ENCODE measurements at places on chromosomes 2 and 18.

- no peak for DNase-seq
Measured at GRCh38 chr2:39394516-39394961, 42.5 kb downstream of the MAP4K3 start.

GRCh38 chr18:47721876-47722275 is 208.6 kb downstream of the SMAD2 start:
- no peak for DNase-seq

DNA sequence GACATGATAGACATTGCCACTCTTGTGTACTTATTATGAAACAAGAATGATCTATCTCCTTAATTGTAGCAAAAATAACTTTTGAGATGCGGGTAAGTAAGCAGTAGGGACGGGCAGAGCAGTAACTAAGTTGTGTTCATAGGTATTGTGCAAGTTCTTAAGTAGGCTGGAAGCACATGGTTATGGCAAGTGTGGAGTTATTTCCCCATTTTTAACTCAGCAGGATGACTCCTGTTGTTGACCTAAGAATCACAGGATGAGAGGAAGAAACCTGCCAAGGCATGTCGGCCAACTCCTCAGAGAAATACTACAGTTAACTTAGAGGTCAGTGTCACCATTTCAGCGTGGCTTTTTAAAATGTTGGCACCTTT is 51.1 kb upstream of the FN1 start:
- no peak for DNase-seq

DNA sequence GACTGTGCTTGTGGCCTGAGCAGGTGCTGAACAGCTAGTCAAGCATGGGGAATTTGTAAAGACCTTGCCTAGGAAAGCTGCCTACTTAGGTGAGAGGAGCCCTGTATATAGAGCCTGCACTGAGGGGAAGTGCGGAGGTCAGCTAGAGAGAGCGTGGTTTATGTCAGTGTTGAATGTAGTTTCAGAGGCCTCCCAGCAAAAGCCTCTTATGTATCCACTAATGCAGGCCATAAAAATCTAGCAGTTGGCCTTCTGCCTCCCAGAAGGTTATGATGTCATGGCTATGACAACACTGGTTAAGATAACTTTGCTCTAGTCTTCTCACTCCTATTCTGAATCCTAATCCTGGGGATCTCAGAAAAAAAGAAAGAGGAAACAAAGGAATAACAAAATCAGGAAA is 88.9 kb downstream of the ASXL3 start:
- DNase-seq, result no peak

DNA sequence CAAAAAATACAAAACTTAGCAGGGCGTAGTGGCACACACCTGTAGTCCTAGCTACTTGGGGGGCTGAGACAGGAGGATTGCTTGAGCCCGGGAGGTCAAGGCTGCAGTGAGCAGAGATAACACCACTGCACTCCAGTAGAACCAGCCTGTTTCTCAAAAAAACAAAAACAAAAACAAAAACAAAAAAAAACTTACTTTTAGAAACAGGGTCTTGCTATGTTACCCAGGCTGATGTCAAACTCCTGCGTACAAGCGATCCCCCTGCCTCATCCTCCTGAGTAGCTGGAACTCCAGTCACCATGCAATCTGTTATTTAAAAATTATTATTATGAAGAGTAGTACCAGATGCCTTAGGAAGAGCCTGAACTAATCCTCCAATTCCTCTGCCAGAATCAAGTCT is 35.0 kb upstream of the GLI2 start:
- no peak for DNase-seq

DNA sequence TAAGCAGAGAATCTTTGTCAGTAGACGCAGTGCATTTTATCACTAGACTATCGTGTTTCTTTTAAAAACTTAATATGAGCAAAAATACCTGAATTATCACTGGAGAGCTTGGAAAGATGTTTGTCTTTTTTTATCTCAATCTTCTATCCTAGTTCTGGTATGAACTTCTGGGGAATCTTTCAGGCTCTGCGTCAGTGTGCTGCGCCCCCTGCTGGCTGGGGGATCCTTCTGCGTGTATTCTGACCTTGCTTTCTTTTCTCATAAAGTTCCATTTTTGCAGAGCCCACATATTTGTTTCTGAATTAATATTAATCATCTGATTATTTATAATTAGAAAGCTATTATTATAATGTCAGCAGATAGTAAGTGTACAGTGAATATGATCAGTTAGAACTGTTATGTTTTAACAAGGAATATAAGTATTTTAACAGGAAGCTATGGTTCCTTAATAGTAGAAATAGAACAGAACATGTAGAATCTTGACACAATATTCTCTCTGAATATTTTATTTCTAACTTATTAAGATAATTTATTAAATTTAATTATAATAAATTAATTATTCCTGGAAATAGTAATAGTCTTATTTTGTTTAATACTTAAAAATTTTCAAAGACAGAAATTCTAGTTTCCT is 945.0 kb upstream of the CRIM1 start:
- DNase-seq, result no peak

GRCh38 chr2:10776231-10776977 is 36.2 kb downstream of the PDIA6 start:
- no peak for DNase-seq

DNA sequence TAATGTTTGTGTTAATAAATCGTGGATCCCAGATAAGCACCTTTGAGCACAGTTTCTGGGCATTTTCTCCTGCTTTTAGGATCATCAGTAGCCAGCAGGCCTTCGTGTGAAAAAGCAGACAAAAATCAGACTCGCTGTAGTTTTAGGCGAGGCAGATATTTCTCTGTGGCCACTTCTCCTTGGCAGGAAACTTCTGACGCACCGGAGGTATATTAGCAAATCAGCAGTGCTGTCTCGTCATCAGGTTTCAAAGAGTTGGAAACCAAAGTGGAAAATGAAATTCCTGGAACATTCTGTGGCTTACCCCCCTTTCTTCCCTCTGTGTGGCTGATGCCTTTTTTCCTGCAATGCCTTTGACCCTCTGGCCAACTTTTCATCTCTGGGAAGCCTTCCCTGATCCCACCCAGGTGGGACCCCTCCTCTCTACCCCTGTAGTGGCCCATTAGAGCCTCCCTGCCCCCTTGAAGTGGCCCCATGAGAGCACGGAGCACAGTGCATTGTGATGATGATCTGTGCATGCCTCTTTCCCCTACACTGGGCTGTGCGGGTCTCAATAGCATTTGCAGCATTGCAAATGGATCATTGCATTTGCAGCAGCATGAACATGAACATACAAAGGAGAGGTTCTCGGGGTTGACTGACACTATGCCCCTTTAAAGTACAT is 93.3 kb downstream of the RNF144A start:
- no peak for DNase-seq

GRCh38 chr2:161613161-161613560 is 11.1 kb upstream of the SLC4A10 start:
- no peak for DNase-seq

GRCh38 chr2:88668862-88669261 is 22.6 kb upstream of the RPIA start:
- no peak for DNase-seq

GRCh38 chr18:30455741-30456140 is 586.8 kb downstream of the DSC3 start:
- DNase-seq, result no peak

DNA sequence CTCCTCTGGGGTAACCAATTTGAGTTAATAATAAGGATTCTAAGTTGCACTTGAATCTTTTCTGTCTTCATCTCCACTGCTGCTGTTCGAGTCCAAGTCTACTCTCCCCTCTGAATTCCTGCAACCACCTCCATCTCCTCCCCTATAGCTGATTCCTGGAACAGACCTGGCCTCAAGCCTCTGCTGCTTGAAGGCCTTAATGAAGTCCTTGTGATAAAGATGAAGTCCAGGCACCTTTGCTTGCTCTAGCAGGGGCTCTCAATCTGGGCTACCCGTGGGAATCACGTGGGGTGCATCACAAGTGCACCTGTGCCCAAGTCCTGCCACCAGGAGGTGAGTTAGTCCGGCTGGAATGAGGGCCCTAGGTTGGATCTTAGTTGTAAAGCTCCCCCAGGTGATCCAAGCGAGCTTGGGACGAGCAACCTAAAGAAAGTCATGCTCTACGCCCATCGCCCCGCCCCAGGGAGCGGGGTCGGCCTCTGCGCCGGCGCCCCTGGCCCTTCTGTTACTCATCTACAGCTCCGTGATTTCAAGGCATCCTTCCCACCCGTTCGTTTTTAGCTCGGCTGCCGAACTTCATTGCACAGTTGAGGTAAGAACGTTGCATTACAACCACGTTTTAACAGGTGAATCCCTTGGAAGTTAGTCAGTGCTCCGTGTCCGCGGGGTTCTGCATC is 905 bp upstream of the IAH1 start:
- no peak for DNase-seq

- no peak for DNase-seq
Measured at GRCh38 chr2:179793238-179793637, 68.2 kb downstream of the ZNF385B start.

- no peak for DNase-seq
Measured at GRCh38 chr18:3845161-3845560, 395.2 kb downstream of the TGIF1 start.

GRCh38 chr2:38277245-38278116 is 99.6 kb downstream of the ATL2 start:
- no peak for DNase-seq

- DNase-seq, result no peak
Measured at GRCh38 chr2:240644859-240645301, 19.6 kb downstream of the GPR35 start.

- DNase-seq, result no peak
Measured at GRCh38 chr2:36611316-36611990, 13.5 kb upstream of the FEZ2 start.

GRCh38 chr2:157473581-157473980 is 29.7 kb upstream of the CYTIP start:
- no peak for DNase-seq

- DNase-seq, result no peak
Measured at GRCh38 chr2:73250872-73251846, 17.1 kb downstream of the CCT7 start.

- no peak for DNase-seq
Measured at GRCh38 chr2:207504513-207505170, 25.1 kb upstream of the CREB1 start.

- DNase-seq, result no peak
Measured at GRCh38 chr2:69564604-69565003, 78.9 kb downstream of the AAK1 start.

DNA sequence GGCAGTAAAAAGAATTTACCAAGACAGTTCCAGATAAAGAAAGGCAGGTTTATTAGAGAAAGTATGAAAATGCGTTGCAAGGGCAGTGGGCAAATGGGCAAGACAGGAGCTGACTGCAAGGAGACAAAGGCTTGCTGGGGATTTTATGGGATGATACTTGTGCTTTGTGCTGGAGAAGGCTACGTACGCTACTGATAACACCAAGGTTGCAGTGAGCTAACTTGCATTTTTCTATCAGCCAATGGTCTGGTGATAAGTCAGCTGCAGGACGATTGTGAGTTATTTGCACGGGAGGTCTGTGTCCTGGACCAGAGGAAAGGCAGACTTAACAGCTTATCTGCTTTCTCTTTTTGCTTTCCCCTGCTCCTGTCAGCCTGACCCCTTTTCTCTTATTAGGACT is 116.5 kb downstream of the PMS1 start:
- no peak for DNase-seq

- DNase-seq, result no peak
Measured at GRCh38 chr2:169363560-169364150, 1.3 kb upstream of the LRP2 start.

- DNase-seq, result no peak
Measured at GRCh38 chr2:140734992-140735391, 1395.8 kb downstream of the LRP1B start.

- DNase-seq, result no peak
Measured at GRCh38 chr2:6934758-6935651, 17.8 kb downstream of the RNF144A start.

- DNase-seq, result no peak
Measured at GRCh38 chr18:41529093-41529492, 425.9 kb upstream of the PIK3C3 start.

- no peak for DNase-seq
Measured at GRCh38 chr2:16211341-16211740, 271.0 kb downstream of the MYCN start.

DNA sequence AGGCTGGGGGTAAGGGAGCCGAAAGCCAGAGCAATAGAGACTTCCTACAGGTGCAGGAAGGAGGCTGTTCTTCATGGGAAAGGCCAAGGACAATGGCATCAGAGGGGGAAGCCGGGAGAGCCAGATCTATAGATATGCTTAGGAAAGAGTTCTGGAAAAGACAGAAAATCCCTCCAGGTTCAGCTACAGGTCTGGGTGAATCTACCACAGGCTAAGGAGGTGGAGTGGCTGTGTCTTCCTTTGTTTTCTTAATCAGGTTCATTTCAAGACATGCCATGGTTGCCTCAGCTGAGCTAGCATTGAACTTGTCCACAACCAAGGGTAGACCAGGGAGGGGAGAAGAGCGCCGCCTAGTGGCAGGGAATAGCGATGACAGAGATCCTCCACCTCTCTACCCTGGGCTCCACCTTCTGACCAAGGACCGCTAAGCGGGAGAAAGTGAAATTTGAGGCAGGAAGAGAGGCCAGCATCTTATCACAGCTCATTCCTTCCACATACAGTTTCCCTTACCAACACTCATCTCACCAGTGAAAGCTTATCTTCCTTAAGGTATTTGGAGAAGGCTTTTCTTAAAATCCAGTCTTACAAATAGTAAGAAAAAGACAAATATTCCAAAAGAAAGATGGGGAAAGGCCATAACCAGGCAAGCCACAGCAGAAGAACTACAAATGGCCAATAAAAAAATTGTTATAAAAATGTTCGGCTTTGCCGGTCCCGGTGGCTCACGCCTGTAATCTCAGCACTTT is 74.2 kb downstream of the VIT start:
- DNase-seq, result no peak

GRCh38 chr2:102061962-102062795 is 70.4 kb downstream of the IL1R2 start:
- DNase-seq, result no peak

- no peak for DNase-seq
Measured at GRCh38 chr2:45816272-45816671, 164.8 kb downstream of the PRKCE start.

DNA sequence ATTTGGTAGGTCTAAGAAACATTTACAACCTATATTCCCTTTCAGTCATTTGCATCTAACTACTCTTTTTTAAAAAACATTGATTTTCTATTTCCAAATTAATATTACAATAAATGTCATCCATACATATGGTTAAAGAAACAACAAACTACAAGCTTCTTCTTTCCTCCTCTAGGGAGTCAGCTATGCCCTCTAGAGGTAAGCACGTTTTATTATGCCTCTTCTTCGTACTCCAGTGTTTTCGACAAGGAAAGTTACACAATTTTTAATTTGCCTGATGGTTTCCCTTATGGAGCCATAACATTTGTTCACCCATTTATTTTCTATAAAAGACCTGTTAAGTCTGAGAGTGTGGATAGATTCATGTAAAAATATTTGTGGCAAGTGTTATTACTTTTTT is 183.4 kb upstream of the CDH7 start:
- no peak for DNase-seq

Data from stimulated activated naive CD4-positive, alpha-beta T cell (primary cell).